CD4-positive, alpha-beta memory T cell (primary cell): ENCODE measurements at places on chromosomes 2 and 18. TPM values are rescaled to one million over a fixed set of nuclear protein-coding genes. Genes with fewer than 3 reads are reported as not detected.

DNA sequence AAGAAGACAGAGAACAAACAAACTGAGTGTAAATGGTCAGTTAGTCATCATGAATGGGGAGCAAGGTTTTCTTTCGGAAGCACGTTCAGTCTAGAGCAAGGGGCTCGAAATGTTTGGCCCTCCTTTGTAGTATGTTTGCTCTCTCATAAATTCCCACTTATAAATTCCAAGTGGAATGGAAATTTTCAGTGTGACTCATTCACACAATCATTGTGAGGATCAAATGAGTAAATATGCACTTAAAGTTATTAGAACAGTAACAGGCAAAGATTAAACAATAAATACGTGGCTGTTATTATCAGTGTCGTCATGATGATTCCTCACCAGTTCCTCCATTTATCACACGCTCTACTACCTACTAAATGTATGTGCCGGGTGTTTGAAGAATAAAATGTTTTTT is 10.5 kb downstream of the CNGA3 start:
- DNase-seq: no peak

DNA sequence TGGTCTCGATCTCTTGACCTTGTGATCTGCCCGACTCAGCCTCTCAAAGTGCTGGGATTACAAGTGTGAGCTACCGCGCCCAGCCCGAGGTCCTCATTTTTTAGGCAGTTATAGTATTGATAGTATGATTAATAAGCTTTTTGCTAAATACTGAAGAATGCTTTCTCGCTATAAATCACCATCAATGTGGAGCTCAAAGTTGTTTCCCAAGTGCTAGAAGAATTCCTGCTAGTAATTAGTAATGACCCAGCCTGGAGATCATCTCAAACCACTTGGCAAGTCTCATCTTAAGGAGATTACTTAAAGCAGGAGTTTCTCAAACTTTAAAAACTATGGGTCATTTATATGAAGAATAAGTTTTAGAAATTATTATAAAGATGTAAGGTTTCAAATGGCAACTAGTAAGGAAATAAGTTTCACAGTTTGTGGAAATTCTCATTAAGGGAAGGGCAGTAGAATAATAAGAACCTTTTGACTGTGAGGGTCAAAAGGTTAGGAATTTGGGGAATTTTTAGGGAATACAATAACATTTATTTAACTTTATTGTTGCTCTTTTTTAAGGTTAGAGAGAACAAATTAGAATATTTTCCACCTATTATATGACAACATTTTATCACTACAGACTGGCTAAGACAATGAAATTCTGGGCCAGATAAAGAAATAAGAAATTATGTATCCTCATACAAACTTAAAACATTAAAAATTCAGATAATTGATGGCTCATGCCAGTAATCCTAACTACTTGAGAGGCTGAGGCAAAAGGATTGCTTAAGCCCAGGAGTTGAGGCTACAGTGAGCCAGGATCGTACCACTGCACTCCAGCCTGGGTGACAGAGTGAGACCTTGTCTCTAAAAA is 148.6 kb upstream of the MAP3K20 start:
- DNase-seq: no peak

DNA sequence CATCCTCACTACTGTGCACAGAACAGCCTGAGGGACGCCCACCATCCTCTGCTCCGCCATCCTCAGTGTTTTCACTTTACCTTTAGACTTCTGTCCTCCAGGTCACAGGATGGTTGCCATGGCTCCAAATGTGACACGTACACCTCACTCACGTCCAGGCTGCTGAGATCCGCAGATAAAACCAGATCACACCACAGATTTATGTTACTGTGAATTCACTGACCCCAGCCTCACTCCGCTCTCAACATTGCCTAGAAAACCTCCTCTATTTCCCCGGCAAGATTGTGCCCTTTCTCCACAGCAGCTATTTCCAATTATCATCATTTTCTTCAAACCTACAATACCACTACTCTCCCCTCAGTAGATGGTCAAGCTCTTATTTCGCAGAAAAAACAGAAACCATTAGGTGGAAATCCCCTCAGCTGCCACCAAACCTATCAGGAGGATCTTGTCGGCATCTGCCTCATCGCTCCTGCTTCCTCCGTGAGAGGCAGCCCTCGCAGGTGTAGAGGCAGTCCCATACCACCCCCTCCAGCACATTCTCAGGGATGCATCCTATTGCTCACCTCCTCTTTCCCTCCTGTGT is 49.8 kb upstream of the SLC1A4 start:
- no peak for DNase-seq

DNA sequence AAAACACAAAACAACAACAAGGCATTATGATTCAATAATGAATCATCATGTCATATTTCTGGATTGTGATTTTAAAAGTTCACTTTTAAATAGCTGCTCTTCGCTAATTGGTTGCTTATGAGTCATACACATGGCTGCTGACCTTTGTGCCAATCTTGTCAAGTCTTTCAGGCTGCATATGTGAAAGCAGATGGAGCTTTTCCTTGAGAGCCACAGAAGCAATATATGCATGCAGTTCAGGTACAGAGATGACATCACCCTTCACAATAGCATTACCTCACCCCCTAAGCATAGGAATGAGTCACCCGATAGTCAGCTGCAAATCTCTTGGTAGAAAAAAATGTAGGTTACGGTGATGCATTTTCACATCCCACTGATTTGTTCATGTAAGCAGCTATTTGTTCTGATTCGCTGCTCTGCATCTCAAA is 27.2 kb downstream of the EIF2AK3 start:
- peak; percentile 64 for DNase-seq

- DNase-seq: no peak
These were observed 2030.6 kb upstream of the CELF4 start for GRCh38 chr18:39596221-39596620.

MFSD2B gene
- not detected for total RNA-seq

CPLX4 gene
- not detected for total RNA-seq

CFLAR gene
- 235 TPM for total RNA-seq

ABCG8 gene
- not detected for total RNA-seq

CLASP1 gene
- total RNA-seq: 67.4 TPM

FBLN7 gene
- total RNA-seq: 34.3 TPM

SYT4 gene
- total RNA-seq: not detected
